Hematopoietic multipotent progenitor cell treated with erythropoietin and hydrocortisone succinate and interleukin-3 and kit ligand, for 4 days (in vitro differentiated cells): ENCODE measurements at places on chromosomes 7 and 10.

DNA sequence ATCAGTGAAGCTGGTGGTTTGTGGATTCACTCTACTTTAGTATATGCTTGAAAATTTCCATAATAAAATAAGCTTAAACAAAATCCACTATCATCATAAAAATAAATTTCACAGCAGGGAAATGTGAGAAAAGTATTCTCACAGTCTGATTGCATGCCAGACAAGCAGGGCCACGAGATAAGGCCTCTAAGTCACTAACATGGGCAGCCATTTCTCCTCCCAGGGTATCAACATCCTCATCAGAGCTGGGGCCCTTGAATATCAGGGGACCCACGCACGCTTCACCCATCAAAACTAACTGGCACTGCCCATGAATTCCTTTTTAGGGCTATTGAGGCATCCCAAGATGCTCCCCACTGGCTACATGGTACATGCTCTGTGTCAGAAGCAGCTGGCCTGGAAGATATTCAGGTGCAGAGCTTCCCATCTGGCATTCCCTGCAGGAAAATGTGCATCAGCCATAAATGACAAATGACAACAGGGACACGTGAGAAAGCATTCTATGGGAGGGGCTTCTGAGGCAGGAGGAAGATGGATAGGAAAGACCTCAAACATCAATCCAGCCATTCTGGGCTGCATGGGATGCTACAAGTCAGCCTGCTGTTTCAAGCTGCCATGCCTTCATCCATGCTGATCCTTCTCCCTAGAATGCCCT, 17.4 kb downstream of the CCDC6 start:
- DNase-seq, result peak; percentile 54

DNA sequence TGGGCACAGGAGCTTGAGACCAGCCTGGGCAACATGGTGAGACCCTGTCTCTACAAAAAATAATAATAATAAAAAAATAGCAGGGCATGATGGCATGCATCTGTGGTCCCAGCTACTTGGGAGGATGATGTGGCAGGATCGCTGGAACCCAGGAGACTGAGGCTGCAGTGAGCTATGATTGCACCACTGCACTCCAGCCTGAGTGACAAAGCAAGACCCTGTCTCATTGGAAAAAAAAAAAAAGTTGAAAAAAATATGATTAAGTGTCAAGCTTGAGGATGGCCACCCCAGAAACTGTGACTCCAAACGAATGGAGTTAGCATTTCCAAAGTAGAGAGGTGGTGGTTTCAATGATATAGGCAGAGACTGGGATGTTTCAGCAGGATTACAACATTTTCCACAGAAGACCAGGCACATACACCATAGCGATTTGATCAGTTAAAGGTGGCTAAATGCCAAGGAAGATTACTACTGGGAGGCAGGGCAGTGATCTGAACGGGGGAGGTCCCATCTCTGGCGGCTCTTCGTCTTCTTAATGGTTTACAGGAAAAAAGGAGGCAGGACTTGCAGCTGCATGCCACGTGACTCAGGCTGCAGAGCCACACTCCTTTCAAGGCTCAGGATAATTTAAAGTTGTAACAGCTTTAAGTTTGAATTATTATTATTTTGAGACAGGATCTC, 250.6 kb upstream of the GALNT17 start:
- DNase-seq, result no peak

DNA sequence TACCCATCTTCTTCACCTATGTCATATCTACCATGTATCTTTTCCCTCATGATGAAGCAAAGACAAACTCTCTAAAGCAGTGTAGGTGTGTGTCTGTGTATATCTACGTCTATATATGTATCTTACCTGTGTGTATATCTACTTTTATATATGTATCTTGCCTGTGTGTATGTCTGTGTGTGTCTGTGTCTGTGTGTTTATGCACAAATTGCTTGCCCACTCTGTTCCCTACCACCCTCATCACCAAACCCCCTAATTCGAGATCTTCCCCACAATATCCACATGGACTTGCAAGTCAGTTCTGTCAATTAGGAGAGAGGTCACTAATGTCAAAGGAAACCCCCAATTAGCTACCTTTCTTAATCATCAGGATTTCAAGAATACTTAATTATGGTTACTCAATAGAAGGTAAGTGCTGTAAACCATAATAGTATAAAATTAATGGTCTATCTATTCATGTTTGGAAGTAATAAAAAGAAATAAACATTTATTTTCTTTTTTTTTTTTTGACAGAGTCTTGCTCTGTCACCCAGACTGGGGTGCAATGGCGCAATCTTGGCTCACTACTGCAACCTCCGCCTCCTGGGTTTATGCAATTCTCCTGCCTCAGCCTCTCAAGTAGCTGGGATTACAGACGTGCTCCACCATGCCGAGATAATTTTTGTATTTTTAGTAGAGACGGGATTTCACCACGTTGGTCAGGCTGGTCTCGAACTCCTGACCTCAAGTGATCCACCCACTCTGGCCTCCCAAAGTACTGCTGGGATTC, 43.6 kb downstream of the ANKRD61 start:
- DNase-seq, result peak; percentile 18

- no peak for DNase-seq
These were observed 224.4 kb upstream of the MBL2 start for GRCh38 chr10:52997007-52997406.
